ENCODE measurements at places on chromosomes 5 and 9.
A peak's percentile ranks its signal among the peaks of the same experiment; 100 is the strongest.

DNA sequence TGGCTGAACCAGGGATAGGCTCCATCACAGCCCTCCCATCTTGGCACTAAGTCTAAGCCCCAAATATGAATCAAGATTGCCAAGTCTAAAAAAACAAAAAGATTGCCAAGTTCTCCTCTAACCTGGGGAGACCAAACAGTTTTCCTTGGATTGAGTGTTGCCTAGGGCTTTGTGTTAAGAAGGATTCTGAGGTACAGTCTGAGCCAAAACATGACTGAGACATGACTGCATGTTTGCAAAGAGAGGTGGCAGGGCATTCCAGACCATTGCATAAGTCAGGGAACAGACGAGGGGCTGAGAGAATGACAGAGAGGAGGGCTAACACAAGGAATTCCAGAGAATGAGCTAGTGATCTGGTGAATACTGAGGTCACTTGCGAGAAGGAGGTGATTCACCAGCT lies 11.4 kb downstream of the LAMC3 start:
- no peak for DNase-seq
- H3K4me3 ChIP-seq: no peak overlapping the region
- H3K4me1 ChIP-seq: no peaks in the 10 kb centered on the region
- H3K27ac ChIP-seq: no peak overlapping the region

DNA sequence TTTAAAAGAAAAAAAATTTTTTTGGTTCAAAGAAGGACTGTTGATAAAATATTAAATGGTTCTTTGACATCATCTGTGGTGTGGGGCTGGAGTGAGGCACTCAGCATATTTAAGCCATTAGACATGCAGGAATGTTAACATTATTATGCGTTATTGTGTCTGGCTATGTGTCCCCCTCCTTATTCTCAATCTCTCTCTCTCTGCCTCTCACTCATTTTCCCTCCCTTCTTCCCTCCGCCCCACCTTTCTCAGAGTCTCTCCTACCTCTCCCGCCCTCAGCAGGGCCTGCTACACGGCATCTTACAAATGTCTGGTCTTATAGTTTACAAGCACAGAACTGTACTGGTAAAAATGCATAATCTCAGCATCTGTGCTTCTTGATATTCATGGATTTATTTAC lies 287.8 kb upstream of the TMEM161B start:
- no peak overlapping the region for H3K4me3 ChIP-seq
- H3K4me1 ChIP-seq: no peaks in the 10 kb centered on the region

- peaks cover 7% of the 10 kb centered on the region for H3K36me3 ChIP-seq
- peaks cover 27% of the 10 kb centered on the region for H3K4me1 ChIP-seq
- no peaks in the 10 kb centered on the region for H3K27me3 ChIP-seq
- peak overlapping the region; percentile 75 for H3K4me3 ChIP-seq
Measured at GRCh38 chr9:116837018-116837989, 150.2 kb downstream of the TRIM32 start.

- peaks cover 38% of the 10 kb centered on the region for H3K4me1 ChIP-seq
- peaks cover 19% of the 10 kb centered on the region for H3K36me3 ChIP-seq
- peak; percentile 100 for DNase-seq
- H3K4me3 ChIP-seq: peak within 1 kb of the TSS; percentile 89
- peak within 1 kb of the TSS; percentile 29 for H3K27ac ChIP-seq
Measured at GRCh38 chr5:132736853-132737833, at the start of gene KIF3A. Gene KIF3A, minus strand, starts transcription at chr5:132737546. Its CDS starts 127 bp downstream, at chr5:132737419.

- peaks cover 17% of the 10 kb centered on the region for H3K4me1 ChIP-seq
- peak; percentile 59 for DNase-seq
- H3K36me3 ChIP-seq: no peaks in the 10 kb centered on the region
- peak overlapping the region; percentile 62 for H3K27ac ChIP-seq
- no peak overlapping the region for H3K4me3 ChIP-seq
- no peaks in the 10 kb centered on the region for H3K27me3 ChIP-seq
Measured at GRCh38 chr9:87606841-87607521, 109.3 kb downstream of the DAPK1 start.

GRCh38 chr9:103533318-103533717 lies 538.2 kb downstream of the CYLC2 start:
- H3K4me1 ChIP-seq: no peaks in the 10 kb centered on the region
- H3K4me3 ChIP-seq: no peak overlapping the region
- no peak overlapping the region for H3K27ac ChIP-seq
- no peaks in the 10 kb centered on the region for H3K27me3 ChIP-seq

DNA sequence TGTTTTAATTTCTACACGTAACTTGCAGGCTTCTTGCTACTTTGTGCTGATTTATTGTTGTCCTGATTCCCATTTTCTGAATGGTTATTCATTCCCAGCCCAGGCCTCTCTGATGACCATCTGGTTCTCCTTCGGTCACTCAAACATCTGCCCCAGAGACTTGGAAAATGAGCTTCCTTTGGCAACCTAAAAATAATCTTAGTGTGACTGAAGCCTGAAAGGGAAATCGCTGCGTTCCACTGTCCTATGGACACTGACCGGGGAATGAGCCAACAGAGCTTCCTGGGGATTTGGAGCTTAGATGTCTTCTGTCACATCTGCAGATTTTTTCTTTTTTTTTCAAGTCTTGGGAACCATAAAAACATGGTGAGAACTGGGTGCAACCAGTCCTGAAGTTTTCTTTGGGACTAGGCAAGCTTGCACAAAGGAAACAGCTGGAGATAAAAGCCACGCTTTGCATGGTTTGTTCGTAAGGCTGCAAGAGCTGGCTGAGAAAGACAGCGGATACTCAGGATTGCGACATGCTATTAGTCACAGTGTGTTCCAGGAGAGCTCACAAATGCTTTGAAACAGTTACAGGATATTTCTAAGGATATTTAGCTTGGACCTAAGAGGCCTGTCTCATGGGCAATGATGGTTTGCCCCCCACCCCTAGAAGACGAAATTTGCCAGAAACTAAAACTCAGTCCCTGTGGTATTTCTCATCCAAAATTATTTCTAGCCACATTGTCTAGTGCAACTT lies 146.2 kb downstream of the GOLPH3 start:
- peak overlapping the region; percentile 86 for H3K27ac ChIP-seq
- peaks cover 10% of the 10 kb centered on the region for H3K36me3 ChIP-seq
- H3K27me3 ChIP-seq: no peaks in the 10 kb centered on the region
- DNase-seq: peak; percentile 98
- H3K4me3 ChIP-seq: peak overlapping the region; percentile 38

GRCh38 chr5:109566361-109566760 lies 123.4 kb upstream of the MAN2A1 start:
- no peak for DNase-seq
- H3K36me3 ChIP-seq: no peaks in the 10 kb centered on the region
- no peak overlapping the region for H3K4me3 ChIP-seq
- H3K27ac ChIP-seq: no peak overlapping the region
- H3K4me1 ChIP-seq: no peaks in the 10 kb centered on the region
- H3K27me3 ChIP-seq: no peaks in the 10 kb centered on the region

Measured in MCF 10A (cell line).